Lower leg skin (tissue), 4 donors: ENCODE measurements at places on chromosomes 13 and 19. TPM values are rescaled to one million over a fixed set of nuclear protein-coding genes. Genes with fewer than 3 reads are reported as not detected.
A peak's percentile ranks its signal among the peaks of the same experiment; 100 is the strongest.

DNA sequence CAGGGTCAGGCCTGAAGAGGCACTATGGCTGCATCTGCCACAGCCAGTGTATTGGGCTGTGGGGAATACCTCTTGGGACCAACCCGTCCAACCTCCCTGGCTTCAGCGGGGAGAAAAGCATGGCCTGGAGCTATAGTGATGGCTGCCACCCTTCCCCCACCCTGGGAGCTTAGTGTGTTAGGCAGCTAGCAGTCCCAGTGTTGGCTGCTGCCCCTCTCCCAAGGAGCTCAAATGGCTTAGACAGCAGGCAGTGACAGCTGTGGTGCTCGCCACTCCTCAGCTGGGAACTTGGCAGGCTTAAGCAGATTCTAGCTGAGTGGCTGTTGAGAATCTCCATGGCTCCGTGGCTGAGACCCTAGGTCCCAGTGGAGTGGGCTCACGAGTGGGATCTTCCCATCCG is 19.7 kb downstream of the ACOD1 start:
- DNase-seq, result no peak

GRCh38 chr13:49791711-49792549 is 552 bp downstream of the KPNA3 start:
- DNase-seq, result peak; percentile 88

DNA sequence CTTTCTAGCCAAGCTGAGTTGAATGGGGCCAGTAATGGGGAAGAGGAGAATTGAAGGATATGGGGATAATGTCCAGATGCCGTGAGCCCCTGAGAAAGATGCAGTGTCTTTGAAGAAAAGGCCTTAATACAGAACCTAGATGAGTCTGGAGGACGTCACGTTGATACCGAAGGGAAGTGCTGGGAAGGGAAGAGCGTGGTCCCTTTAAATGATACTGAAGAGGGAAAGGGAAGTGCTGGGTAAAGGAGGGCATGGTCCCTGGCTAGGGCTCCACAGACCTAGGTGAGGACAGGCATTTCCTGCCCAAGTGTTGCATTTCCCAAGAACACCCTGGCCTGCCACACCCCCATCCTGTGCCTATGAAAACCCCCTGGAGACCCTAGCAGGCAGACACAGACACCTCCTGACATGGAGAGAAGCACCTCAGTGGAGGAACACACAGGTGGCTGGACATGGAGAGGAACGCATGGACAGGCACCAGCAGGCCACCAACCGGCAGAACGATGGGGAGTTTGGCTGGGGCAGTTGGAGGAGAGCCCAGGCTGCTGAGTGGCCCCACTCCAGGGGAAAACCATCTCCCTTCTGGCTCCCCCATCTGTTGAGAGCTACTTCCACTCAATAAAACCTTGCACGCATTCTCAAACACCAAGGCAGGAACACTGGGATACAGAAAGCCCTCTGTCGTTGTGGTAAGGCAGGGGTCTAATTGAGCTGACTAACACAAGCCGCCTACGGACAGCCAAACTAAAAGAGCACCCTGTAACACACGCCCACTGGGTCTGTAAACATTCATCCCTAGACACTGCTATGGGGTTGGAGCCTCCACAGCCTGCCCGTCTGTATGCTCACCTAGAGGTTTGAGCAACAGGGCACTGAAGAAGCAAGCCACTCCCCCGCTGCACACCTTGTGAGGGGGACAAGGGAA is 34.9 kb upstream of the POMP start:
- DNase-seq, result no peak

GRCh38 chr19:53903055-53903680 is 5.9 kb upstream of the CACNG7 start:
- DNase-seq, result no peak

DNA sequence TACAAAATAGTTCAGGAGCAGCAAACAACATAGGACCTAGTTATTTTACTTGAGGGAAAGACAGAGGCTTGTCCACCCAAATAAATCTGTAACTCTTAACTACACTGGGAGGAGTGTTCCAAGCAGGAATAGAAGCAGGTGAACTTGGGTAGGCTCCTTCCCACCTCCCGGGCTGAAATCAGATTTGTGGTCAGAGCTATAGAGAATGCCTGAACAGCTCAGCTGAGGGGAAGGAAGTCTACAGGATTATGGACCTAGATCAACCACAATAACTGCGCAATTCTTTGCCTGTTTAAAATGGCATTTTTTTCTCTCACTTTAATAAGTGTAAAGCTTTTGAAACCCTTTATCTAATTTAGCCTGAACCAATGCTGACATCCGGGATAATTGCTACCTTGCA is 73.5 kb upstream of the IRS2 start:
- no peak for DNase-seq

GRCh38 chr13:113917594-113918371 is 53.9 kb upstream of the GAS6 start:
- peak; percentile 74 for DNase-seq

GRCh38 chr13:48647625-48648024 is 6.1 kb upstream of the CYSLTR2 start:
- DNase-seq, result no peak

- no peak for DNase-seq
Observed at GRCh38 chr19:15110418-15110815, 3.2 kb downstream of the SYDE1 start.

DNA sequence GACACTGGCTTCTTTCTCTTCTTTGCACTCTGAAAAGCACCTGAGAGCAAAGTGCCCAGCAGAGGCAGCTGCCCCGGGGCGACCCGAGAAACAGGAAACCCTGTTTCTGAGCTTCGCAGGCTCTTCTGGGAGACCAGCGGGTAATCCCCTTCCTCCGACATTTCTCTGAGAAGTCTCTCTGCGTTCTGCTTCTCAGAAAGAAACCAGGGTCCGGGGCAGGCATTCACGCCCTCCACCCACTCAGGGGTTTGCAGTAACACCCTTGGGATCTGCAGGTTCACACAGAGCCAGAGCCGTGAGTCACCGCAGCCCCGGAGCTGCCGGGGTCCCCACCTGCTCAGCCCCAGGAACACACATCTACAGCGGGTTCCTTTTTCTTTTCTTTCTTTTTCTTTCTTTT is 86.0 kb downstream of the GADD45B start:
- no peak for DNase-seq

DNA sequence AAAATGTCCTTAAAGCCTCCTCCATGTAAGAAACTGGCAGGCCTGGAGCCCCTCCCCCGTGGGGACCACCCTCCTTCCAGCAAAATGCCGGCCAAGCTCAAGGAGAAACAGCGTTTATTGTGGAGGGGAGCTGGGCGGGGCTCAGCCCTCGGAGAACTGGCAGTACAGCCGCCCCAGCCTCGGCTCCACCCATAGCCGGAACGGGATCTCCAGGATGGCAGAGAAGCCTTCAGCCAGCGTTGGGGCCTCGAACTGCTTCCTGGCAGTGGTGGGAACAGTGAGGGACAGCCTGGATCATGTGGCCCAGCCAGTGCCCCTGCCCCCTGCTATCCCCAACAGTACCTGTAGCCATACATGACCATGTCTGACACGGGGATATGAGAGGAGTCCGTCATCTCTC is 6.3 kb downstream of the PNKP start:
- DNase-seq, result no peak

DNA sequence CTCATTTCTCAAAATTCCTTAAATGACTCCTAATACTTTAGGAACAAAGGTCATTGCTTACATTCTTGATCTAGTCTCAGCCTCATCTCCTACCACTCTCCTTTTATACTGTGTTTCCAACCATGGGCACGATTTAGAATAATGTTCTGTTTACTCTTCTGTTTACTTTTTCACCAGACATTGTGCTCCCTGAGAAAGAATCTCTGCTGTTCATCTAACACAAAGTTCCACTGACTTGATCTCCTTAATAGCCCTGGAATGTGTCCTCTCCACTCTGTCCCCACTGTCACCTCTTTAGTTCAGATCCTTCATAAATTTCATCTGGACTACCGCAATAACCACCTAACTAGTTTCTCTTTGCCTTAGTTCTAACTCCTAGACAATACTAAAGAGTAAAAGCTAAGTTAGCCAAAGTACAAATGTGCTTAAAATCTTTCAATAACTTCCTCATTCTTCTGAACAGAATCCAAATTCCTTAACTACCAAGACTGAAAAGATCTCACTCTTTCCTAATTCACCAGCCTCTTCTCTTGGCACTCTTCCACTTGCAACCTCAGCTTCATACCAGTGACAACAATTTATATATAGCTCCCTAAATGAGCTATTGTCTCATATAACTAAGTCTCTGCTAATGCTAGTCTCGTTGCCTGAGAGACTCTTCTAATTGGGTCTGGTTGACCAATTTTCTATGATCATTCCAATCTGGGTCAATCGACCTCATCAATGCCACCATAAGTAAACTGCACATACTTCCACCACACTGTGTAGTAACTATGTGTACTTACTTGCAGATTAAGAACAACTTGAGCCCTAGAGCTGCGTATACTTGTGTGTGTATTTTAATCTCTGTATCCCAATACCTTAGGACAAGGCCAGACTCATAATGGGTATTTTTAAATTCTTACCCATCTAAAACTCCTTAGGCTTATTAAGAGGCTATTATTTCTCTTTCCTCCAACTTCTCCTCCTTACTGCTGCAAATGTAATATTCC is 179.9 kb downstream of the VWA8 start:
- no peak for DNase-seq

DNA sequence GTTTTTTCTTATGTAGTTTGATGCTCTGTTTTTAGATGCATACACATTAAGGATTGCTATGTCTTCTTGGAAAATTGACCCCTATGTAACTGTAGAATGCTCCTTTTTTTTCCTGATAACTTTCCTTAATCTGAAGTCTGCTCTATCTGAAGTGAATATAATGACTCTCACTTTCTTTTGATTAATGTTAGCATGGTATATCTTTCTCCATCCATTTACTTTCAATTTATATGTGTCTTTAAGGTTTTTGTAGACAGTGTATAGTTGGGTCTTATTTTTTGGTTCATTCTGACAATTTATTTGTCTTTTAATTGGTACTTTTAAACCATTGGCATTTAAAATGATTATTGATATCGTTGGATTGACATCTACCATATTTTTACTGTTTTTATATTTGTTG is 92.3 kb downstream of the URI1 start:
- no peak for DNase-seq

DNA sequence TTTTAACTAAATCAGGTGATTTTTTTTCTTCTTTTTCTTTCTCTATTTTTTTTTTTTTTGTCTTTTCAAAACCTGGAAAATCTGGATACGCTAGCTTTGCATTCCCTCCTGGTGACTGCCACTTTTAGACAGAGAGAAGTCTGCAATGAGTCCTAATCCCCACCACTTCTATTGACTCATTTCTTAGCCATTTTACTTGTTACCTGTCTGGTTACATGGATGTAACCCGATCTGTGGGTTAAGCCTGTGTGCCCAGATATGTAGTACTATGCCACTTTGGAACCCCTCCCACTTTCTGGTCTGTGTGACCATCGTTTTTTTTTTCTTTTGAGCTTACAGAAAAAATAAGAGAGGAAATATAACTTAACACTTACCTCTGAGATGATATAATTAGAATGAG is 817.8 kb upstream of the PCDH9 start:
- DNase-seq, result no peak

DNA sequence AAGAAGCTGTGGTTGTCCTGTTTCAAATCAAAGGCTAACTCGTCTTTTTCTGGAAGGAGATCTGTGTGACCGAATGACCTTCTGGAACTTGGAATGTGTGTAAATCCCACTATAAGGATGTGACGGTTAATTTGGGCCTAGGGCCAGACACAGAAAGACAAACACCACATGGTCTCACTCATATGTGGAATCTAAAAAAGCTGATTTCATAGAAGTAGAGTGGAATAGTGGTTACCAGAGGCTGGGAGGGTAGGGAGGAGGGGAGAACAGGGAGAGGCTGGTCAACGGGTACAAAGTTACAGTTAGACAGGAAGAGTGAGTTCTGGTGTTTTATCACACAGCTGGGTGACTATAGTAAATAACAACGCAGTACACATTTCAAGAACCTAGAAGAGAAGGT is 39.3 kb upstream of the RGCC start:
- DNase-seq, result no peak

GRCh38 chr13:29456419-29456818 is 139.1 kb downstream of the SLC7A1 start:
- no peak for DNase-seq

DNA sequence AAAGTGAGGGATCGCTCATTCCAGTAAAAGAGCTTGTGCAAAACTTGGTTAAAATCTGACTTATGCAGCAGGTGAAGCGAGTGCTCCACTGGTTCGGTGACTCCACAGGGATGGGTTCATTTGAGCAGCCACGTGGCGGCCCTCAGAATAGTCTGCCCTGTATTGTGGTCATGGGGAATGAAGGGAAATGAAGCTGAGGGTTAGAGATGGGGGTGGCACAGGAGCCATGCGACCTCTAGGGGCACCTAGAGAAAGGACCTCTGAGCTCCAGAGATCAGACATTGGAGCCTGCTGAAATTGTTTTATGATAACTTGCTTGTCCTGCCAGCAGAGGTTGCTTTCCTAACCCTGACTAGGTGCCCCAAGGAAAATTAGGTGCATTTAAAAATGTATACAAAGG is 26.6 kb downstream of the CBY2 start:
- no peak for DNase-seq

Gene IGFL3
- total RNA-seq, result 19.0 TPM

Gene DNAJC15
- total RNA-seq, result 1.6 TPM

Gene PRTN3
- total RNA-seq, result not detected

Gene ZNF805
- 23.0 TPM for total RNA-seq

Gene ZNF415
- total RNA-seq, result 1.1 TPM

Gene ICAM5
- 0.13 TPM for total RNA-seq

Gene FUT6
- total RNA-seq, result not detected

Gene CBY2
- total RNA-seq, result 0.45 TPM

Gene ZNF66
- total RNA-seq, result 0.76 TPM

Gene LILRA1
- total RNA-seq, result 0.23 TPM

Gene MEGF8
- 6.1 TPM for total RNA-seq
